ELR (cell line): ENCODE measurements at places on chromosomes 2 and 18.

- DNase-seq: no peak
These were observed 22.1 kb upstream of the TMEM37 start for GRCh38 chr2:119409506-119409905.

DNA sequence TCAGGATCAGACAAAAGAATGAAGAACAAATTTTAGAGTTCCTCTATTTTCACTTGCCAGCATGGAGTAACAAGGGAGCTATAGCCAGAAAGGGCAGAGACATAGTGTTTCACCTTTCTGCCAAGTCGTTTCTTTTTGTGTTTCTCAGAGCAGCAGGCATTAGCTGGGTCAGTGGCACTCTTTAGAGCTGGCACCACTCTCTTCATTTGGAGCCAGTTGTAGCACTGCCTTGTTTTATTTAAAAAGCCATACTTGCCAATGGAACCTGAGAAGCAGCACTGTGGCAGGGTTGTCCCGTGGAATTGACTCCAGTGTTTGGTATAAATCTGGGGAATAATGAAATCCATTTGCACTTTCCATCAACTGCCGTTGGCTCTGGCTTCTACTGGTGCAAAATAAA, 64.0 kb downstream of the LRRTM4 start:
- DNase-seq: no peak

- DNase-seq: peak; percentile 88
These were observed 127.5 kb upstream of the DAPL1 start for GRCh38 chr2:158667586-158667985.

- DNase-seq: no peak
These were observed 10.8 kb downstream of the OXER1 start for GRCh38 chr2:42752816-42753813.

GRCh38 chr2:221602938-221603337, 30.8 kb upstream of the EPHA4 start:
- no peak for DNase-seq
